Kidney tubule cell (primary cell): ENCODE measurements at places on chromosomes 7 and 10.

GRCh38 chr10:125982260-125982948 lies 86.0 kb downstream of the FANK1 start:
- DNase-seq, result peak; percentile 79

DNA sequence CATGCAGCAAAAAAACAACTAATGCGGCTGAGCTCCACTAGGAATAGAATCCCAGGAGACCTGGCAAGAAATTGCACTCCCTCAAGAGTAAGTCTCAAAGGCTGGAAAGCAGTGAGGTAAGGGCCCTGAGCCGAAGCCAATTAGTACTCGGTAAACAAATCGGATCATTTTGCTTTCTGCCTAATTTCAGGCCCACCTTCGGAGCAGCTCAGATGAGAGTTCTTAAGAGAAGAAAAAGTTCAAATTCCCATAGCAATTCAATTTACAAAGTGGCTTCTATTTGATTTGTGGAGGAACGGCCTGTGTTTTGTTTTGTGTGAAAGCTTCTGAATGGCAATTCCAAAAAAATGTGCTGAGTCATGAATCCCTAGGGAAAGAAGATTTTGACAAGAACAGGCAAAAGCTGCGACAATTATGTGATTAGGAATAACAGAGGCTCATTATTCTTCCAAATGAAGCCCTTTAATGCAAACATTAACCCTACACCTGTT lies 60.9 kb downstream of the SLC16A9 start:
- DNase-seq, result no peak

DNA sequence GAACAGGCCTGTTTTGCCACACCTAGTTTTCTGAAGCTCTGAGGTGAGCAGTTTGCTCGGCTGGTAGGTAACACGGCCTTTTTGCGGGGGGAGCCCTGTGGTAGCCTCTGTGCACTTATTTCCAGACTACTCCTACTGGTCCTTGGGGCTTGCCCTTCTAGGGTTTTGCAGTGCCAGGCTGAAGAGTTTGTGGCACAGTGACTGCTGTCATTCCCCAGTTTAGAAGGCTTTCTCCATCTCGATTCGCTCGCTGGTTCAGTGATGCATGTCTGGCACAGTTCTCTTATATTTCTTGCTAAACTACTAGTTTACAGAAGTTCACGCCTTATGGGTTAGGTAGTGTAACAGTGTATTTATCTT lies 711 bp downstream of the KIF20B start:
- DNase-seq, result peak; percentile 38

DNA sequence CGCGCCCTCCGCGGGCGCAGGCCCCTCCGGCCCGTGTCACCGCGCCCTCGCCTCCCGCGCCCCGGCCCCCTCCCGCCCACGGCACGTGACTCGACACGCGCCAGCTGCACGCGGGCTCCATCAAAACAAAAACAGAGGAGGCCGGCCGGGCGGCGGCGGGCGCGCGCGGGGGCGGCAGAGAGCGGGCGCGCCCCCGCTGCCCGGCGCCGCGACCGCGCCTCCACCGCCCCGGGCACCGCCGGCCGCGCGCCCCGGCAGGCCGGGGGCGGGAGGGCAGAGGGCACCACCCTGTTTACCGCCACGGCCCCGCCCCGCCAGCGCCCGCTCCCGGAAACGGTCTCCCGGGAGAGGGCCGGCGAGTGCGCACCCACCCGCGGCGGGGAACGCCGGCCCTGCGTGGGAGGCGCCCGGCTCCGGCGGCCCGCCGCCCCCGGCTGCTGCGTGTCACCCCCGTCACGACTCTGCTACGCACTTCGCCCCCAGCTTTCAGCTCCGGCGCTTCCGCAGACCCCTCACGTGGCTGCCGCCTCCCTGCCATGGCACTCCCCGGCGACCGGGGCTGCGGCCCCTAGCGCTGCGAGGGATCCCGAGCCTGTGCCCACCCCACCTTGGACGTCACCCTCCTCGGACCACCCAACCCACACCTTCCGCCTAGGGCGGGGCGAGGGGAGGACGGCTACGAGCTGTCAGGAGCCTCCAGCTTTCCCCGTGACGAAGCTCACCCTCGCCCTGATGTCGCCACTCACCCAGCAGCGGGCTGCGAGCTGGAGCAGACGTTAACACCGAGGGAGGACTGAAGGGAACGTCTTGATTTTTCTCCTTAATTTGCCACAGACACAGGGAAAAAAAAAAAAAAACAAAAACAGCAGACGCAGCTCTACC lies 221.6 kb upstream of the MKLN1 start:
- DNase-seq, result peak; percentile 76

GRCh38 chr10:37434091-37434490 lies 308.7 kb downstream of the ANKRD30A start:
- DNase-seq, result peak; percentile 8
